ENCODE measurements at places on chromosomes 2 and 18.

- peak; percentile 54 for DNase-seq
These were observed 12.8 kb upstream of the FSHR start for GRCh38 chr2:49167131-49167530.

DNA sequence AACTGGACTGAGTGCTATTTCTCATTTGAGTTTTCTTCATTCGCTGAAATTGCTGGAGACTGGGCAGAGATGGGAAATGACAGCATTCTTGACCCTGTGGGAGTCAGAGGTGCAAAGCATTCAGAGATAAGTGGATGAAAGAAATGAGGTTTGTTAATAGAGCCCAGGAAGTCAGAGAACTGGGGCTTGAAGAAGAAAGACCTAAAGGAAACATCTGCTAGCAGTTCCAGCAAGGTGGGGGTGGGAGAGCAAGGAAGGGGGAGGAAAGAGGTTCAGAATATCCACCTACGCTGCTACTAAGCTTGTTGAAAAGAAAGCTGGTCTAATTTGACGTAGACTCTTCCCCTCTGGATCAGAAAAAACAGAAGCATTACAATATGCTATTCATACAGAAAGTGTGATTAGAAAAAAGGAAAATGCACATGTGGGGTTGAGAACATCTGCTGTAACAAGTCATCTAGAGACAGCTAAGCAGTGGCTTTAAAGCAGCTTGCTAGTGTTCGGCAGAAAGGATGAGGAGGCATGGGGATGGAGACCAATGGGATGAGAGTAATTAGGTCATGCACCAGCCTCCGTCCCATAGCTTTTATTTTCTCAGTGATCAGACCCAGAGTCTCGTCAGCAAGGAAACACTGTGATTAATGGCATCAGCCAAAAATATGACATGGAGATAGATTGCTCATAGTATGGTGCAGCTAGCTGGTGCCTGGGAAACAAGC, 29.7 kb downstream of the NAB1 start:
- DNase-seq, result no peak

- DNase-seq, result no peak
These were observed 137.1 kb downstream of the VWC2L start for GRCh38 chr2:214547931-214548330.

DNA sequence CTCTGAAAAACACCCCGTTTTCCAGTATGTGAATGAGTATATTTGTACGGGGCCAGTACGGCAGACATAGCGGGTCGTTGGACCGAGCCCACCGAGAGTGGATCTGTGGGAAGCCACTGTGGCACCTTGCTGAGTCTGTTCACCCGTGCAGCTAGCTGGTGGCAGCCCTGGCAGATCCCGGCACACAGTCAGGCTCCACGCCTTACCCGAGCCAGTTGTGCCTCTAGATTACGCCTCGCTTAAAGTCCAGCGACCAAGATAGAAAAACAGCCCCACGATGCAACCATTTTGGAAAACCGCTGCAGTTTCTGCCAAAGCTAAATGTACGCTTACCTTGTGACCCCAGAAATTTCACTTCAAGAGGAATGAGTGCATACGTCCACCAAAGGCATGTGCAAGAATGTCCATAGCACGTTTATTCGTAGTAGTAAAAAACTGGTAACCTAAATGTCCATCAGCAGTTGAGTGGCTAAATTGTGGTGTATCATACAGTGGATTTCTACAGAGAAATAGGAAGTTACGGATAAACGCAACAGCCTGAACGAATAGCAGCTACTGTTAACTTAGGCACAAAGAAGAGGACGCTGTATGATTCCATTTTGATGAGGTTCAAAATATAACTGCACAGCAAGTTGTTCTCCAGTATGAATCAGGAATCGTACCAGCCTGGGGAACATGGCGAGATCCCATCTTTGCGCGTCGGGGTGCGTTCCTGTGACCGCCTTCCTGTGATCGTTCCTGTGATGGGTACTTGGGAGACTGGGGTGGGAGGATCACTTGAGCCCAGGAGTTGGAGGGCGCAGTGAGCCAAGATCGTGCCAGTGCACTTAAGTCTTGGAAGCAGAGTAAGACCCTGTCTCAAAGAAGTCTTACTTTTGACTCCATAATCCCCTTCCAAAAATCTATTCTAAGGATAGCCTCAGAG, 688 bp upstream of the WDR33 start:
- DNase-seq, result no peak

- no peak for DNase-seq
These were observed 110.9 kb upstream of the RND3 start for GRCh38 chr2:150598383-150598782.

DNA sequence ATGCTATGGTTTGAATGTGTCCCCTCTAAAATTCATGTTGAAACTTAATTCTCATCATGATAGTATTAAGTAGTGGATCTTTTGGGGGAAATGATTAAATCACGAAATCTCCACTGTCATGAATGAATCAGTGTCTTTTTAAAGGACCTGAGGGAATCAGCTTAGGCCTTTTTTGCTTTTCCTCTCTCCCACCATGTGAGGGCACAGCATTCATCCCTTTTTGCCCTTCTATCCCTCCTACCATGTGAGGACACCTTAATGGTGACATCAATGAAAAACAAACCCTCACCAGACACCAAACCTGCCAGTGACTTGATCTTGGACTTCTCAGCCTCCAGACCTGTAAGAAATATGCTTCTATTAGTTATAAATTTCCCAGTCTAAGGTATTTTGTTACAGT, 247.1 kb upstream of the UBE2E3 start:
- no peak for DNase-seq

DNA sequence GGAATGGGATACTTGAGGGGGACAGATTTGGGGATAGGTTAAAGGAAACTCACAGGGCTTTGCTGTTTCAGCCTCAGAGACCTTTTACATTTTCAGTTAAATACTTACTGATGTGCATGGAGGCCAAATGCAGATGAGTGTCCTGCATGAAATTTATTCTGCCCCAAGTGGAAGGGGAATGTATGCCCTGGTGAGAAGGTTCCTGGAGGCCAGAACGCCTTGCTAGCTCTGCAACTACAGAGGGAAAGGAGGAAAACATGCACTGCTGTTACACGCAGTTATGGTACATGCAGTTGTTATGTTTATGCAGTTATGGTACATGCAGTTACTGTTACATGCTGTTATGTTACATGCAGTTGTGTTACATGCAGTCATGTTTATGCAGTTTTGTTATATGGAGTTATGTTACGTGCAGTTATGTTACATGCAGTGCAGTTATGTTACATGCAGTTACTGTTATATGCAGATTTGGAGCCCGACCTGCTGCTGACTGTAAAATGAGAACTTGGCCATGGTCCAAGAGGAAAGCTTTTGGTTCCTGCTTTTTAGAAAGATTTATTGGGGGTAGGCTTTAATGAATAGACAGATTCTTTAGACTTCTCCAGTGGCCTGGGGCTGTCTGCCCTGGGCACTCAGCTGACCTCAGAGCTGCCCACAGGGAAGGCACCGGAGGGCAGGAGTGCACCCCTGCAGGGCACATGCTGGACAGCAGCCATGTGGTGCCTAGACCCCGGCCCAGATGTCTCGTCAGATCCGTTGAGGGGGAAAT, 84.1 kb downstream of the LDLRAD4 start:
- DNase-seq, result no peak

DNA sequence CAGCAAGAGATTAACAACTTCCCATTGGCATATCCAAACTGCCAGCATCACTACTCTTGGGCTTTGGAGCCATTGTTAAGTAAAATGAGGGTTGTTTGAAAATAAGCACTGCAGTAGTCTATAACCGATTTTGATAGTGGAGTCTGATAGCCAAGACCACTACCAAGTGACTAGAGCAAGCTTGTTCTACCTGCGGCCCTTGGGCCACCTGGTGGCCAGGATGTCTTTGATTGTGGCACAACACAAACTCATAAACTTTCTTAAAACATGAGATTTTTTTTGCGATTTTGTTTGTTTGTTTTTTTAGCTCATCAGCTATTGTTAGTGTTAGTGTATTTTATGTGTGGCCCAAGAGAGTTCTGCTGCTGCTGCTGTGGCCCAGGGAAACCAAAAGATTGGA, 11.0 kb downstream of the UBE2E3 start:
- DNase-seq, result no peak

GRCh38 chr2:209549589-209549988, 125.7 kb downstream of the MAP2 start:
- no peak for DNase-seq

DNA sequence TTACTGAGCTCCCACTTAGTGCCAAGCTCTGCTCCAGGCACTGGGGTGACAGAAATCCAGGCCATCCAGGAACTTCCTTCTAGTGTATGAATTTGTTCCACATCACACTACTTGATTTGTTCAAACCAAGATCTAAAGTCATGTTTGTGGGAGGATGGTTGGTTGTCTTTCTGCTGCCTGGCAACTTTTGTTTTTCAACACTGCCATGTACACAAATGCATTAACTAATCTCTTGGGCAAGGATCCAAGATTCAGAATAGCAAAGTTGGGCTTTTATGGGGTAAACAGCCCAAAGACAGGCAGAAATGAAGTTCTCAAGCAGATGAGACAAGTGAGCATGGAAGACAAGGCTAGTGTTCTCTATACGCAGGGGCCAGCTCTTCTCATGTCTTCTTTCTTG, 53.4 kb upstream of the PROKR1 start:
- no peak for DNase-seq

DNA sequence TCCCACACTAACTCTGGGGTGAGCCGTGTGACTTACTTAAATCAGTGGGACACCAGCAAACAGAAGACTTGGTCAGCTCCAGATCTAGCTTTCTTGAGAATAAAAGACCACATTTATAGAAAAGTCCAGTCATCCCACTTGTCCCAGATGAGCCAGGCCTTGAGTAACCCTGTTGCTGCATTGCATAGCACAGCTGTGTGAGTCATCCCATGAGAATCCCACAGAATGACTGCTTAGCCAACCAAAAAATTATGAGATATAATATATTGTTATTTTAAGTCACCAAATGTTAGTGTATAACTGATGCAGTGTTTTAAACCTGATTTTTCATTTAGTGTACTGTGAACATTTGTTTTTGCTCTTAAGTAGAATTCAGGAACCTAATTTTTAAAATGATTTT, 94.2 kb upstream of the FSHR start:
- DNase-seq, result no peak

- no peak for DNase-seq
These were observed 228.6 kb downstream of the CLIP4 start for GRCh38 chr2:29343830-29344229.

GRCh38 chr18:10053861-10054260, 140.0 kb downstream of the VAPA start:
- no peak for DNase-seq

- no peak for DNase-seq
These were observed 783 bp downstream of the DPP4 start for GRCh38 chr2:162072976-162073887.

GRCh38 chr2:62831729-62832128, 126.2 kb downstream of the EHBP1 start:
- DNase-seq, result no peak

DNA sequence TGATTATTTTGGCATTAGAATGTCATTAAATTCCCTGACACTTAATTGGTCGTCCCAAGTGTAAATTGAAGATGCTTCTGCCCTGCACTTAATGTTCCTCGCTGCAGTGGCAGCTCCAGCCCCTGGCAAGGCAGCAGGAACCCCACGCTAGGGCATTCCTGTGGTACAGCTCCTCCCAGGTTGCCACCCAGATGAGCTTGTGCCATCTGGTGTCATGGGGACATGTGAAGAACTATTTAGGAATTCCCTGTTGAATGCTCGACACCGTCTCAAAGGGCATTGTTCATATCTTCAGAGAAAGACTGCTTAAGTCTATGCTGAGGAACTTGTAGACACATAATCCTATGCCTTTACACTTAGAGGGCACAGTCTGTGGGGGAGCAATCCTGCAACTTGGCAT, 38.9 kb downstream of the BCL2L11 start:
- DNase-seq, result no peak

DNA sequence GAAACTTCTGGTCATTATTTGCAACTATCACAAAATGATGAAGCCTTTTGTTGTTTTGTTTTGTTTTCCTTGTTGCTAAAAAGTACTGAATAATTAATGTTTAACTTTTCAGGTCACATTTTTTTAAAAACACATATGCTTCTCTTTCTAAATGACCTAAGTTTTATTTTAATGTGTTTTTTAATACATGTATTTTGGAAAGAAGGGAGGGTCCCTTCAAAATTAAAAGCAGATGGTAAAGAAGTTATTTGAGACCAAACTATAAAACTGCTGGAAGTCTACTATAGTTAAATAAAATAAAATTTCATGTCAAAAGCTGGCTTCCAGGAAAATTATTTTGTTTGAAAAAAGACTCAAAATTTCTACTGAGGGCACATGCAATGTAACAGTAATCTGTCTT, 39.5 kb upstream of the ASNSD1 start:
- no peak for DNase-seq

DNA sequence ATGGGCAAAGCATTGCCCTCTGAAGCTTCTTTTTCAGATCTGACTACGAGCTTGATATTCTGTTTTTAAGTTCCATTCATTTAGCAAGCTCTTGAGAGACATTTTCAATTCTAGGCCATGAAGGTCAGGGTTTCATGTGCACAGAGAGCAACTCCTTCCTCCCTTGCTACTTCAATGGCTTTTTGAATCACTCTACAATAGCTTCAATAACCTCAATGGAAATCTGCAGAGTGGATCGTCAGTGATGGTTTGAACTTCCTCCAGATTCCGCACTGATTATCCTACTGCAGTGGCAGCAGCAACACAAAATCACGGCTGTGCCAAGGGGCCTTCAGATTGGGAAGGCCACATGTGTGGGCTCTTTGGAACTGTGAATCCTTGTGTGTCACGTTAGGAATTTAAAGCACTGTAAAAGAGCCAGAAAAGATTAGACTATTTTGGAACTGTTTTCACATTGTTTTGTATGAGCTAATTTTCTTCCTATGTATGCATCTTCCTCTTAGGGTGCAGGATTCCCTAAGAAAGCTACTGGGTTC, 88.4 kb upstream of the MGAT4A start:
- DNase-seq, result no peak

DNA sequence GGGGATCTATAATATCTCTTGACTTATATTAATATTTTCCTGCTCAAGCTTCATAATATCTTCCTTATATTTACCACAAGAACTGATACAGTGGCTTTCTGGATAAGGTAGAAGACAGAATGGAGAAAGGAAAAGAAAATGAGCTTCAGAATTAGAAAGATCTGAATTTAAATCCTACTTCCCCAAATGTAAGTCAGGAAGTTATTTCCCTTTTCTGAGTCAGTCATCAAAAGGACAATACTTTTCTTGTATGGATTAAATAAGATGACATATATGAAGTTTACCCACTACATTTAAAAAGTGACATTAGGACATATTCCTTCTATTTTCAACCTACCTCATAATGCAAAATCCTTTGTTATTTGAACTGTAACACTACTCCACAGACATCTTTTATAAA, 19.0 kb downstream of the KRCC1 start:
- DNase-seq, result no peak

DNA sequence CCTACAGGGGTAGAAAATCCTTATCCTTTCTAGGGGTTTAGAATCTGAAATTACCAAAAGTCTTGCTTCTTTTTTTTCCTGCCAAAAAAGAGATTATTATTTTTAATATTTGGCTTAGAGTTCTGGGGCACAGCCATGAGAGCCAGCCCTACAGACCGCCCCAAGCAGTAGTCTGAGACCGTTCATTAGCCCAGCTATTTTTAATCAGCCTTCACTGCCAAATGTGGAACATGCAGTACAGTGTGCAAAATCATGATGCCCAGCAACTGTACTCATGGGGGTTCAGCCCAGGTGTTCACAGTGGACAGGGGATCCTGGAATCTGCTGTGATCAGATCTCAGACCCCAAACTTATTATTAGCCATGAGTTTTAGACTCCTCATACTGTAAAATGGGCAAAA, 60.4 kb downstream of the GRB14 start:
- DNase-seq, result no peak

GRCh38 chr2:222756362-222756831, 84.9 kb downstream of the MOGAT1 start:
- no peak for DNase-seq

GRCh38 chr18:37261246-37261840, 304.3 kb downstream of the CELF4 start:
- DNase-seq, result no peak

Data from NCI-H1105 (cell line).